NCI-H187 treated with DMSO at 0.1 percent for 48 hours (cell line): ENCODE measurements at places on chromosomes 7 and 10.

- no peak for DNase-seq
These were observed 28.9 kb upstream of the STK17A start for GRCh38 chr7:43553999-43554398.

DNA sequence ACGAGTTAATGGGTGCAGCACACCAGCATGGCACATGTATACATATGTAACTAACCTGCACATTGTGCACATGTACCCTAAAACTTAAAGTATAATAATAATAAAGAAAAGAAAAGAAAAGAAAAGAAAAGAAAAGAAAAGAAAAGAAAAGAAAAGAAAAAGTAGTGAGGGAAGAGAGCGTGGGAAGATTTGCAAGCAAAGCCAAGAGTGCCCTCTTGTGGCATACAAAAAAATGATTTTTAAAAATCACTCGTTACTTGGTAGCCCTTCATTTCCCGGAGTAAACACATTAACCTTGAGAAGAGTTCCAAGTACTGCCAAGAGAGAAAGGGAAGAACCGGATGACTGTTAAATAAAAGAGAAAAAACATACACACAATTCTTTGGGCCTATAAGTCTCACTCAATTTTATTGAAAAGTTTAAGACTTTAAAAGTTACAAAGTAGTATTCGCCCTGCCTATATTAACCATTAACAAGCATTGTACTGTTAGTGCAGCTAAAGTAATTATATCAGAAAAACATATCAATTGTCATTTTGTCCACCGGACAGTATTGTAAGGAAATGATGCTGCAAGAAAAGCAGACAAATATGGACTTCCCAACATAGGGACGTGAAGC, 6.2 kb upstream of the CH25H start:
- DNase-seq: no peak

- no peak for DNase-seq
These were observed 244.5 kb downstream of the GATA3 start for GRCh38 chr10:8298896-8299570.

- DNase-seq: peak; percentile 24
These were observed 125.7 kb upstream of the ZNF438 start for GRCh38 chr10:31157123-31158010.

GRCh38 chr10:30055226-30055662, 4.1 kb downstream of the JCAD start:
- DNase-seq: no peak

DNA sequence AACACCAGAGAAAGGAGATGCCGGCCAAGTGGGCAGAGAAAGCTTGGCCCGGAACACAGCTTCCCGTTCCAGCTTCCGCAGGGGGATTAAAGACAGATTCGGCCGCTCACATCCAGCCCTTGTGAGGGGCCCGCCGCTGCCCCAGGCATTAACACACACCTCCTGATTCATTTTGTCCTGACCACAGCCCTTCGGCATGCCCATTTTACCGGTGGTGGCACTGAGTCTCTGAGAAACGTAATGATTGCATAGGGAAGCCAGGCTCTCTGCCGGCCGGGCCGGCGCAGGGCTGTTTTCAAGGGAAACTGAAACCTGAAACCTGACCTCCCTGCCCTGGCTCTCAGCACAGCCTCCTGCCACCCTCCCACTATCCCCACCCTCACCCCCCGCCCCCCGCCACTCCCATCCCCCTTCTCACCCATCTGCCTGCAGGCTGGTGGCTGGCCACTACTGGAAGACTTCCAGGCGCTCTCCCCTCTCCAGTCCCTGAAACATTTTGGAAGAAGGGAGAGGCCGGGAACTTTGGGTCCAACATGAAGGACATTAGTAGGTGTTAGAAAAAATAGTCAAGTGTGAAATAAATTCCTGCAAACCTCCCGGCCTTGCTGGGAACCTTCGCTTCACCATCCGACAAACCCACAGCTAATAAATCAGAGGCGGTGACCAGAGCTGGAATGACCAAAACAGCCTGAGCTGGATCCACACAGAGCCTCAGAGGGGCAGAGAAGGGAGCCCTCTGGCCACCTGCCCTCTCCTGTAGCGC, 83.5 kb upstream of the CUX1 start:
- DNase-seq: no peak

DNA sequence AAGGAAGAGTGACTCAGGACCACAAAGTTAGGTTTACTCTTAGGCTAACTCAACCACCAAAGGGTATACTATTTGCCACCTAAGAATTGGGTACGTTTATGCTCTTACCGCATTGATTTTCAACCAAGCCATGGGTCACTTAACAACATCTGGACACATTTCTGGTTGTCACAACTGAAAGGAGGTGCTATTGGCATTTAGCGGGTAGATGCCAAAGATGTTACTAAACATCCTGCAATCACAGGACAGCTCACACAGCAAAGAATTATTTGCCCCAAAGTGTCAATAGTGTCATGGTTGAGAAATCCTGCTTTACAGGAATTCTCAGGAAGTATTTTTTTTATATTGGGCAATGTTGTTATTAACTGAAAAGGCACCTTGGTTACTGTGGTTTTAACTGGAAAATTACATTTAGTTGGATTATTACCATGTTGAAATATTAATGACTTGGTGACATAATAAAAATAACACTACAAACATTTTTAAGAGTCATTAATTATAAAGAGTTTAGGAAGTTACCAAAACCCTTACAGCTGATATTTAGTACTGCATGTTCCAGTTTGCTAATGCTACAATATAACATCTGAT, 185.0 kb upstream of the TMEM196 start:
- DNase-seq: no peak

DNA sequence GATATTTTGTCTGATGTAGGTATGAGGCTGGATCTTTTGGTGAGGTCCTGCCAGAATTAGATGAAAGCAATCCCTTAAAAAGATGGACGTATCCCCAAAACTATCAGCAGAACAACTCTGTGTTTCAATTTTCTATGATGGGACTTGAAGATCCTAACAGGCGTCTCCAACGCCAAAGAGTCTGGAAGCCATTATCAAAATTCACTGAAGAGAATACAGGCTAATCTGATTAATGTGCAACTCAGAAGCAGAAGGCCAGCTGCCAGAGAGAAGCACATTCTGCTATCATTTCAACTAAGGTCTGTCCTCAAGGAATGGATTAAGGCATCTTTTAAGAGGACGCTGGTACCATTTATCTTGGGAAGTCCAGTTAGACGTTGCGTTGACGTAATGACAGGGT, 119.7 kb downstream of the FGFR2 start:
- DNase-seq: no peak

- DNase-seq: no peak
These were observed 102.9 kb downstream of the FAM204A start for GRCh38 chr10:118239236-118239630.

- no peak for DNase-seq
These were observed 95.1 kb upstream of the DIP2C start for GRCh38 chr10:784403-785088.

GRCh38 chr7:144378651-144379050, 23.4 kb downstream of the ARHGEF5 start:
- DNase-seq: no peak

- DNase-seq: no peak
These were observed 55.1 kb upstream of the GLCCI1 start for GRCh38 chr7:7913504-7913903.

GRCh38 chr10:118590334-118590733, 5.1 kb downstream of the PRLHR start:
- peak; percentile 16 for DNase-seq

DNA sequence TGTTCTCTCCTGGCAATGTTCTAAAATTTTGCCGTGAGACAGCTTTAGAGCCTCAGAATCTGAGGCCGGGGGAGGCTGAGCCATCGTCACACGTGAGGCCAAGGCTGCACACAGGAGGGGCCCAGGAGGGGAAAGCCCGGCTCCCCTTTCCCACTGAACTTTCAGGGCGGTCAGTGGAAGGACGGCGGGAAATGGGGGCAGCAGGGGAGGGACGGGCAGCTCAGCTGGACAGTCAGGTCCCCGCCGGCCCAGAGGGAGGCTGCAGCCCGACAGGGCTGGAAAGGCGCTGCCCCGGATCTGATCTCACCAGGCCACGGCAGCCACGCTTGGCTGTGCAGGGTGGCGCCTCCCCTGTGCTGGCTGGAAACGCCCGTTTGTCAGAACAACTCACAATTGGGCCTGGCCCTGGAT, 43.3 kb upstream of the ADGRA1 start:
- DNase-seq: no peak

DNA sequence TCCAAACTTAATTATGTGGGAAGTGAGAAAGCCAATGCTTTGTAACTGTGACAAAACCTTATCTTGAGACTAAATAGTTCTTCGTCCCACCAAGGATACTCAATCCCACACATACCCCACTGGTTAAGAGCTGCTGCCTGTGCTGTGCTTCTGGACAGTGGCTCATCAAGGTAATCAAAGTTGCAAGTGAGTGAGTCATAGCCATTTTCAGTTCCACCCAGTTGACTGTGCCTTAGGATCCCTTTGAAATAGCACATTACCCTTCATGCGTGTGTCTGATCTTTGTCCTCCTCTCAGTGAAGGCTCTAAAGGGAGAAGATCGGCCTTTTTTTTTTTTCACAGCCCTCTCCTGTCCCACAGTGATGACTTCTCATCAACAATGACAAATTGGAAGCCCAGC, 706.0 kb upstream of the AUTS2 start:
- DNase-seq: no peak

- no peak for DNase-seq
These were observed 554.9 kb upstream of the NRP1 start for GRCh38 chr10:33889371-33889770.

GRCh38 chr10:74008212-74008731, 10.4 kb downstream of the VCL start:
- DNase-seq: no peak

DNA sequence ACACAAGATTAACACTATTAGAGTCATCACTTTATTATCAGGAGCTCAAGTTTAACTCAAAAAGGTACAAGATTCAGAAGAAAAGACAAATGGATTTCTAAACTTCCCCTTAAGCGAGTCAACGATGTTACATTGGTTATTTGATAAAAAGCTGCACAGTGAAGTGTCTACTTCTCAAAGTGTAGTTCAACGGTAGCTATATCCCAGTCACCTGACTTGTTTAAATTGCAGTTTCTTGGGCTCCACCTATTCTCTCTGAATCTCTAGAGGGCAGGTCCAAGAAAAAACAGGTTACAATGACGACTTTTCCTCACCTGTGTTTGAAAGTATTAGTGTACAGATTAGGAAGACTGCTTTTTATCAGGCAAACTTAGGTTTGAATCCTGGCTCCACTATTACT, 16.6 kb downstream of the MINDY3 start:
- no peak for DNase-seq

- DNase-seq: peak; percentile 71
These were observed 135.8 kb downstream of the NRBF2 start for GRCh38 chr10:63268798-63269503.

DNA sequence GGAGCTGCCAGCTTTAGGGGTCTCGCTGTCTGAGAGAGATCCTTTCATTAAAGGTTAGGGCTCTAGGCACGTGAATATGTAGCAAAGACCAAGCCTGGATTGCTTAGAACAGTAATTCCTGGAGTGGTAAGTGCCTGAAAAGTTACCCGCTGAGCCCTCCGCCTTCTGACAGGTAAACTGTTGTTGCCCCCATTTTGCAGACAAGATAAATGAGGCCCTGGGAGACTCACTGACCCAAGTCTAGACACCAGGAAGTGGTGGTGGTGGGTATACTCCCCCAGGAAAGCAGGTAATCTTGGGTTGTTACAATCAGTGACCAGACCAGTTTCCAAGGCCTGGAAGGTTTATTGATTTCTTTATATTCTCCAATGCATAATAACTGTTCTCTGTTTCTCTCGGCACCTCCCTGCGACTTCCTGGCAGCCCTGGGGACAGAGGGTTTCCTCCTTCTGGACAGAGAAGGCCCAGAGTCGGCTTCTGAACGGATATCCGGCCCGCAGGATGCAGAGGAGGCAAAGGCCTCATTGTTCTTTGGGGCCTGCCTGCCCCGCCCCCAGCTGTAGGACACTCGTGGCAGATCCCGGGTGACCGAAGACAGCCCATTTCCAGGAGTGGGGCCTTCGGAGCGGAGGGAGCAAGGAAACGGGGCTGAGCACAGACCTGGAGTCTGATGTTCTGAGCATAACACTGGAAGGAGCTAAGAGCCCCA, 1.3 kb upstream of the GRK5 start:
- no peak for DNase-seq

DNA sequence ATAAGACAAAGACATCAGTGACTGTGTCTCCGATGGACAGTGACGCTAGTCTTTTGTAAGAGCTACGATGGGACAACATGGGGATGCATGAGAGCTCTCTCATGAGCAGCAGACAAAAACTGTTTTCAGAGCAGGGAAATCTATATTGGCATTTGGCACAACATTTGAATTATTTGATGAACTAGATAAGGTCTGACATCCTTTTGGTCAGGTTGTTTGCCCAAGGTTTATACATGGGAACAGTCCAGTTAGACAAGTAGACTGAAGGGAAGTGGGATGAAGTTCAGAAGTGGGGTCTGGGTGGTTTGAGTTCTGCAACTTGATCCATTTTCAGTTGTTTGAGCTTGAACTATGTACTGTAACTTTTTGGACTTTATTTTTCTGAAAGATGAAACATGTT, 50.8 kb downstream of the BUB3 start:
- no peak for DNase-seq
